ENCODE measurements at places on chromosomes 4 and X.

GRCh38 chrX:49746306-49746705, 50.5 kb upstream of the PAGE1 start:
- DNase-seq = no peak

- DNase-seq = no peak
Observed at GRCh38 chr4:121913667-121914066, 38.2 kb downstream of the TRPC3 start.

- DNase-seq = no peak
Observed at GRCh38 chr4:83323136-83323535, 11.5 kb downstream of the HPSE start.

DNA sequence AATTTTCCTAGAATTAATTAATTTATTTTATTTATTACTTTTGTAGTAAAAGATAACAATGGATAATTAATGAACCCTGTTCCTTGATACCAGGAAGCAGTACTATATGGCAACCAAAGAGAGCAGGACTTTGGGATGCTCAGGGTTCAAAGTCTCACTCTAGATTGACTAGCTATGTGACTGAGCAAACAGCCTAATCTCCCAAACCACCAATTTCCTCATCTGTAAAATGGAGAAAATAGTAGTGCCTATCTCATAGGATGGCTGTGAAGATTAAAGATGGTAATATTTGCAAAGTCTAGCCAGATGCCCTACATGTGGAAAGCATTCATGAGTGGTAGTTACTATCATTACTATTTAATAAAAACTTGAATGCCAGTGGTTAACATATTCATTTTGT, 97.6 kb downstream of the PRDM5 start:
- DNase-seq = no peak

DNA sequence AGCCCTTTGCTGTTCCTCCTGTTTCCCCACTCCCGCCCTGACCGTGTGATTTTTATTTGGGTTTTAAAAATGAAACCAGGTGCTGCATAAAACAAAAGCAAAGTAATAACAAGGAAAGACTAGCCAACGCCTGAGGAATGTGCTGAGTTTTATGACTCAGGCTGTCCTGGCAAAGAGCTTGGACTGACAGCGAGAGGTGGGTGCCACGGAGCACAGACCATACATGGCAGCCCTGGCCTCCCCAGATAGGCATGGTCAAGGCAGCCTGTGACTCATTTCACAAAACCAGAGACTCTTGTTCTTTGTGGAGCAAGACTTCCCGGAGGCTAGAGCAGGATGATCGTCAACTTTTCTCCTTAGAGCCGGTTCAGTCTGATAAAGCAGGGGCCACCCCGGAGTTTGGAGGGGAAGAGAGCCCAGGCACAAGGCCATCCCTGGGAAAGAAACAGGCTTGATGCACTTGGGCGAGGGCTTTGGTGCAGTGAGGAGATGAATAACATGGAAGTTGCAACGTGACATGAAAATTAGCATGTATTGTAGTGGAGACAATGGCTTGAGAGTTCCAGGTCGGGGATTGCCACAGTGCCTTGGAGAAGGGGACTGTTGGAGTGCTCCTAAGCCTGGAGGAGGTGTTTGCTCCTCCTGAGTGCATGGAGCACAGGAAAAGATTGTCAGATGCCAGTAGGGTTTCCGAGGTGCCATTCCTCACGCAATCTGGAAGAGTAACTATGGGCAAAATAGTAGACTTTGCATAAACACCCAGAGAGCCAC, 54.8 kb downstream of the C4orf51 start:
- DNase-seq = no peak

GRCh38 chr4:152501846-152502536, 33.9 kb downstream of the FBXW7 start:
- DNase-seq = no peak
